Kidney (tissue), 22 donors: ENCODE measurements at places on chromosomes 7 and 10.

GRCh38 chr7:133645884-133646391, 393.1 kb downstream of the EXOC4 start:
- DNase-seq, result peak; percentile 27

GRCh38 chr7:81648716-81649115, 121.1 kb downstream of the HGF start:
- DNase-seq, result no peak

DNA sequence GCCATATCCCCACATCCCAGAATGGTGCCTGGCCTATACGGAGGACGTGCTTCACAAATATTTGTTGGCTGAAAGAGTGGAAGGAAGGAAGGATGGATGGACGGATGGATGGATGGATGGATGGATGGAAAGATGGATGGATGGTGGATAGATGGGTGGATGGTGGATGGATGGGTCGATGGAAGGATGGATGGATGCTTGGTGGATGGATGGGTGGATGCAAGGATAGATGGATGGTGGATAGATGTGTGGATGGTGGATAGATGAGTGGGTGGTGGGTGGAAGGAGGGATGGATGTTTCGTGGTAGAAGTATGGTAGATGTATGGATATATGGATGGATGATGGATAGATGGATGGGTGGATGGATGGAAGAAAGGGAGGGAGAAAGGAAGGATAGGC, 10.8 kb downstream of the CHAT start:
- no peak for DNase-seq

- no peak for DNase-seq
These were observed at the start of gene UFSP1 for GRCh38 chr7:100888988-100889750. UFSP1 (minus strand) TSS chr7:100889715; CDS start chr7:100889271, 444 bp downstream.

- no peak for DNase-seq
These were observed 22.4 kb downstream of the DNAJC12 start for GRCh38 chr10:67815571-67816059.

GRCh38 chr10:10985361-10985760, 32.3 kb upstream of the CELF2 start:
- no peak for DNase-seq

DNA sequence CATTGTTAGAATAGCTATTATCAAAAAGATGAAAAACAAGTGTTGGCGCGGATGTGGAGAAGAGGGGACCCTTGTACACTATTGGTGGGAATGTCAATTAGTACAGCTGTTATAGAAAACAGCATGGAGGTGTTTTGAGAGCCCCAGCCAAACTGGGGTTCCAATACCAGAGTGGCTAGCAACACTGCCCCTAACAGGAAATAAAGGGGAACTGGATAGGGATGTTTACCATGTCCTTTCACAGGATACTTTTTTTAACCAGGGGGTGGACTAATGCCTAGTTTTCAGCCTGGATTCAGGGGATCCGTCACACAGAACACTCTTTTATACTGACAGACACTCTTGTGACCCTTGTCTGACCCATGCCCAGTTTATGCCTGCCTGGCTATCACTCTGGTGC, 6.9 kb upstream of the GSTK1 start:
- DNase-seq, result no peak
